ENCODE measurements at places on chromosomes 6 and 20. TPM values are rescaled to one million over a fixed set of nuclear protein-coding genes. Genes with fewer than 3 reads are reported as not detected.

ANGPT4 gene
- total RNA-seq = not detected

FAM209B gene
- total RNA-seq = not detected

TMC2 gene
- not detected for total RNA-seq

PTK6 gene
- not detected for total RNA-seq

TGM2 gene
- total RNA-seq = 1,197 TPM

BIRC7 gene
- not detected for total RNA-seq

SMLR1 gene
- total RNA-seq = not detected

ADAM33 gene
- total RNA-seq = 19.6 TPM

CRISP2 gene
- total RNA-seq = not detected

SFTA2 gene
- total RNA-seq = not detected

ZNF133 gene
- total RNA-seq = 13.8 TPM

C6orf141 gene
- 7.5 TPM for total RNA-seq

UFL1 gene
- total RNA-seq = 37.7 TPM

PARD6B gene
- 0.58 TPM for total RNA-seq

PPDPF gene
- total RNA-seq = 178 TPM
